ENCODE measurements at places on chromosomes 11 and 22.

DNA sequence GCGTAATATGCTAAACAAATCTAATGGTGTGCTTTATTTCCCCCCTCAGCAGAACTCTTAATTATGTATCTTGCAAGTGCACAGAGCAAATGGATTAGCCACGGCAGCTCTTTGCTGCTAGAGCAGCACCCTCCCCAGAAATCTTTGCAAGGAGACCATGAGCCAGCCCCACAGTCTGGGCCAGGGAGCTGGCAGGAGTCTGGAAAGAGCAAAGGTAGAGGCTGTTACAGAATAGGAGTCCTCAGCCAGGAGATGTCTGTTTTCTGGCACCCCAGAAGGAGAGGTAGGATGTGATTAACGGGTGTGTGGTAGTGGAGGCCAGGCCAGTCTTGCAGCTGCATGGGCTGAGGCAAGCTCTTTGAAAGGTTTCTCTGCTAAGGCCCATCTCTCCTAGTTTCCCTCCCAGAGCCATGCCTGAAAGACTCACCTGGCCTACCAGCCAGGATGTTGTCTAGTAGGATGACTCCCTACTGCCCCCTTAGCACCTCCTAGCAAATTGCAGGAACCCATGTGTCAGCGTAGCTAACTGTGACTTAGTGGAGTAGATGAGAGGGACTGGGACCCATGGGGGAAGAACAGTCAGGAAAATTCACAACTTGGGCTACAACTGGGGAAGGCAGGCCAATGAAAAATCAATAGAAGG, 557.2 kb downstream of the BUD13 start:
- DNase-seq: no peak

DNA sequence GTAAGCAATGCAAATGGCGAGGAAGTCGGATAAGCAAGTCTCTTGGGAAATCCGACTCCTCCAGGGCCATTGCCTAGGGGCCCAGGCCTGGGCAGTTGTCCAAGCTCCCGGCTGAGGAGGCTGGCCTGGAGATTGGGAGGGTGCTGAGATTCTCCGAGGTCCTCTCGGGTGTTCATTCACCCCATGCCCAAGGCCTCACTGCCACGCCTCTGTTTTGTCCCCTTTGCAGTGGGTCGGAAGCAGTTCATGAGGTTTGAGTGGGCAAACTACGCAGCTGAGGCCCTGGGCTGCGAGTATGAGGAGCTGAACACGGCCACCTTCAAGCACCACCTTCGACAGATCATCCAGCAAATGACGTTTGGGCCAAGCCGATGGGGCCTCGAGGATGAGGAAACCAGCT, 81.3 kb downstream of the MYO18B start:
- no peak for DNase-seq

- DNase-seq: no peak
These were observed 8.0 kb downstream of the GLB1L2 start for GRCh38 chr11:134339756-134340155.

DNA sequence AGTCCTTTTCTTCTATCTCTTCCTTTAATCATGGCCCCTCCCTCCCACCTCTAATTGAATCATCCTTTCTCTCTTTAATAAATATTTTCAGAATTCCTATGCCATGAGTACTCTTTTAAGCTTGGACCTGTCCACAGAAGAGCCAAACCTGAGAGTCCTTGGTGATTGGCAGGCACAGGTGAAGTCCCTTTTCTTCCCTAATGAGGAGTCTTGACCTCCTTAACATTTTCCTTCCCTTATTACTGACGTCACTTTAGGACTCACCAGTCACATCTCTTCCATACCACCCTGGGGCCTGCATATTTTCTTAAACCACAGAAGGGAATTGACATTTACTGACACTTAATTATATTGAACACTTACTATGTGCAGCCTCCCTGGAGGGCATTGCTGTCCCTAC, 41.0 kb upstream of the RASSF10 start:
- DNase-seq: no peak

DNA sequence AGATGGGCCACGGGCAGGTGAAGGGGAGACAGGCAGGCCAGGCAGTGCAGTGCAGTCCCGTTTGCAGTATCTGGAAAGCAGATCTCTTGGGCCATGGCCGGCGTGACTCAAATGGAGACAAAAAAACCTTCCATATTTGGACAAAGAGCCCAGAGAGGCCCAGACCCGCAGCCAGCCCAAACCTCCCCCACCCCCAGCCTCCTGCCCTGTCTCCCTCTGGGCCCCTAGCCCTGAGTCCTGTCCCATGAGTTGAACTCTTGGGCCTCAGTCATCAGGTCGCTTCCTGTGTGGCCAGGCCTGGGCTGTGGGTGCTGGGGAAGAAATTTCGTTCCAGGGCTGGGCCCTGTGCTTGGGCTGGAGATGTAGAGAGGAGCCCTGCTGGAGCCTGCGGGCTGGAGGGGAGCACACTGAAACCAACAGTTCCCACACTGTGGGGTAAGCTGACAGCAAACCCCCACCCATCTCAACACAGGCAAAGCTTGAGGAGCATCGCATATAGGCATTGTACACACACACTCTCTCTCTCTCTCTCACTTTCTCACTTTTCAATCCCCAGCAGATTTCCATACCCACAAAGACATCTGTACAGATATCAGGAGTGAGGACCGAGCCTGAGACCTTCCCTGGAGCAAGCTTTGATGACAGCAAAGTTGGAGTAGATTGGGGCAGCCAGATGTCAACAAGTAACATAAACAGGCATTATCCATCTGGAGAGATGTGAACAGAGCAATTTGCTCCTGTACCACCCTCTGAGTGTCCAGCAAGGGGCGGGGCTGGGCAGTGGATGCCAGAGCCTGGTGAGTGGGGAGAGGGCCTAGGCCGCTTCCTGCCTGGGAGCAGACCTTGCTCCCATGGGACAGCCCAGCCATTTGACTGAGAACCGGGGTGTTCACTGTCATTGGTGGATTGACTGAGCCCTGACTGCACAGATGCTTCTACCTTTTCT, 17.2 kb downstream of the ARHGEF17 start:
- no peak for DNase-seq

Data from stimulated activated CD4-positive, alpha-beta T cell treated with anti-CD3 and anti-CD28 coated beads, Interleukin-12 subunit alpha, Interleukin-12 subunit beta, amount 100 ng/mL, for 24 hours (primary cell).